ENCODE measurements at places on chromosomes 7 and 10.

- DNase-seq: no peak
These were observed 481 bp downstream of the SFTPA2 start for GRCh38 chr10:79559726-79560125.

- no peak for DNase-seq
These were observed 101.7 kb upstream of the YAE1 start for GRCh38 chr7:39464350-39465054.

GRCh38 chr7:18706670-18707069 lies 211.1 kb downstream of the HDAC9 start:
- no peak for DNase-seq

GRCh38 chr10:80187465-80188409 lies 17.6 kb downstream of the ANXA11 start:
- DNase-seq: no peak

DNA sequence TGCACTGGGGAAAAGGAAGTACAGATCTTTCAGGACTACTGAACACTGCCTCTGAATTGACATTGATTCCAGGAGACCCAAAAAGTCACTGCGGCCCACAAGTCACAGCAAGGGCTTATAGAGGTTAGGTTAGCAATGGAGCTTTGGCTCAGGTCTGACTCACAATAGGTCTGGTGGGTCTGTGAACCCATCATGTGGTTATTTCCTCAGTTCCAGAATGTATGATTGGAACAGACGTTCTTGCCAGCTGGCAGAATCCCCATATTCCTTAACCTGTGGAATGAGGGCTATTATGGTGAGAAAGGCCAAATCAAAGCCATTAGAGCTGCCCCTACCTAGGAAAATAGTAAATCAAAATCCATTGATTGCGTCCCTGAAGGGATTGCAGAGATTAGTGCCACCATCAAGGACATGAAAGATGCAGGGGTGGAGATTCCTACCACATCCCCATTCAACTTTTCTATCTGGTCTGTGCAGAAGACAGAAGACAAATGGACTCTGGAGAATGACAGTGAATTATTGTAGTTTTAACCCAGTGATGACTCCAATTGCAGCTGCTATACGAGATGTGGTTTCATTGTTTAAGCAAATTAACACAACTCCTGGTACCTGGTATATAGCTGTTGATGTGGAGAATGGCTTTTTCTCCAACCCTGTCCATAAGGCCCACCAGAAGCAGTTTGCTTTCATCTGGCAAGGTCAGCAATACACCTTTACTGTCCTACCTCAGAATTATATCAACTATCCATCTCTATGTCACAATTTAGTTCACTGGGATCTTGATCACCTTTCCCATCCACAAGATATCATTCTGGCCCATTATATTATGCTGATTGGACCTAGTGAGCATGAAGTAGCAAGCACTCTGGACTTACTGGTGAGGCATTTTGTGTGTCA lies 44.5 kb upstream of the PIK3CG start:
- DNase-seq: no peak

GRCh38 chr10:103265717-103266329 lies 11.1 kb upstream of the INA start:
- DNase-seq: peak; percentile 67

DNA sequence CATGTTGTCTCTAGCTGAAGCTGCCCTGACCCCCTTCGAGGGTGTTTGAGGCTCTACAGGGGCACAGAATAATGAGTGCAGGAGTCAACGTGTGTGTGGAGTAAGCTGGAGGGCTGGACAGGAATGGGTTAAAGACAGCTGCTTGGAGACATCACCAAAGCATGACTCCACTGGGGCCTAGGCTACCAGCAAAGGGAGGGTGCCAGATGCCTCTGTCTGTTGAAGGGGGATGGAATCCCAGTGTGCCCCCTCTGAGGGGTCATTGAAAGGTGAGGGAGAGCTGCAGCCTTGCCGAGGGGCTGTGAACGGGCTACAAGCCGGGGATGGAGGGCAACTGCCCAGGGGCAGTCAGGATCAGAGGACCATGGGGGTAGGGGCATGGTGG lies 51.7 kb upstream of the PODXL start:
- DNase-seq: peak; percentile 48

DNA sequence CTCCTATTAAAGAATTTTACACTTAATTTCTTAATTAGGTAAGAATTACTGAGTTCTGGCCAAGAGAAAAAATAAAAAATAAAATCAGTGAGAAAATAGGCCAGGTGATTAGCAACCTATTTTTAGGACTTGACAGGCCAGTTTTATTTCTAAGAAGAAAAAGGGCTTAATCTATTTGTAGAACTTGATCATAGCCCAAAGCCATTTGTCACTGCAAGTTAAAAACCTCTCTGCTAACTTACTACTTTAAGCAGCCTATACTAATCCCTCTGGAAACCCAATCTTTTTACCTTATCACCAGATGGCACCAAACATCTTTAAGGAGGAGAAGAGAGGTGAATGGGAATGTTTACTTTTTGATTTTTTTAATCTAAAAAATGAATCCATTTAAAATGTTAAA lies 222.1 kb upstream of the RHOBTB1 start:
- no peak for DNase-seq

DNA sequence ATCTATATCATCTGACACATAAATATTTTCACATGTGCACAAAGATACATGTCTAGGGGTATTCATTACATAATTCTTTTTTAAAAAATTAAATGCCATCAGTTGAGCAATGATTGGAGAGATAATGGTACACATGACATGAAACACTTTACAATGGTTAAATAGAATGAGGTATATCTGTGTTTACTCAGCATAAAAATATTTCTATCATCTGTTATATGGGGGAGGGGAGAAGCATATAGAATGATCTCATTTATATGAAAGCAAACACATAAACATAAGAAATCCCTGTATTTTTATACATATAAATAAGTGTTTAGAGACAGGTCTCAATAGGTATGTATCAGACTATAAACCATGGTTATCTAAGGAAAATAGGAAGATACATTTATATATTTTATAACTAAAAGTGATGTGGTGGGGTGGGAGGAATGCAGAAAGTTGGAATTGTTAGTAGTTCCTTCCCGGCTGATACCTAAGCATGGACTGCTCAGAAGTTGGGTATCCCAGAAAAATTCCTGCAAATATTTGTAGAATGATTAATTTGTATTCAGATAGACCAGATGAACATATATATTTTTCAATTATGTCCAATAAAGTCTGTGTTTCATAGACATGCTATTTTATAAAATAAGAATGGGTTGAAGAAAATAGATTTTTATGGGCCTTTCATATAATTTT lies 75.1 kb downstream of the SHOC2 start:
- peak; percentile 23 for DNase-seq

DNA sequence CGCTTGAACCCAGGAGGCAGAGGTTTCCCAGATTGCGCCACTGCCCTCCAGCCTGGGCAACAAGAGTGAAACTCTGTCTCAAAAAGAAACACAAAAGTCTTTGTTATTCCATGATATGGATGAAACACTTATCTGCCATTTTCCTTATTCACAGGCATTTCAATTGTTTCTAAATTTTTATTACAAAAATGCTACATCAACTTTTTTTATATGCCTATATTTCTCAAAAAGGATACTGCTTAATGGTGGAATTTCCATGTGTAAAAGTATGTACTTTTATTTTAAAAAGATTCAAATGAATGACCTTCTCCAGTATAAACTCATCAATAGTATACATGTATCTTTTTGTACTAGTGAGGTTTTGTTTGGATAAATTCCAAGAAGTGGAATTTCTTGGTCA lies 41.9 kb upstream of the STMP1 start:
- no peak for DNase-seq

DNA sequence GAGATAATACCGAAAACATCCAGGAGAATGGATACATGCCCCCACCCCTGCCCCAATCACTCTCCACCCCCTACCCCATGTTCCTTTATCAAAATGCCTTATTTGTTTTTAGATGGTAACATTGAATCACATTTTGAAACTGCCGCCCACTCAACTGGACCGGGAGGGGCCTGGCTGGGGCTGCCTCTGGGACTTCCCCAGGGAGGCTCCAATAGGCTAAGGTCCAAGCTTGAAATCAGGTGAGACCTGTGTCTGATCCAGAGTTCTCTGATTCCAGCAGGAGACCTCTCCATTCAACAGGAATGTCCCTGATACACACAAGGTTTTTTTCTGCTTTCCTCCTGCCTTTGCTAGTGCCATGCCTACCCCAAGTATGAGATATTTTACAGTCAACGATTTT lies 43.8 kb upstream of the ACSL5 start:
- no peak for DNase-seq

DNA sequence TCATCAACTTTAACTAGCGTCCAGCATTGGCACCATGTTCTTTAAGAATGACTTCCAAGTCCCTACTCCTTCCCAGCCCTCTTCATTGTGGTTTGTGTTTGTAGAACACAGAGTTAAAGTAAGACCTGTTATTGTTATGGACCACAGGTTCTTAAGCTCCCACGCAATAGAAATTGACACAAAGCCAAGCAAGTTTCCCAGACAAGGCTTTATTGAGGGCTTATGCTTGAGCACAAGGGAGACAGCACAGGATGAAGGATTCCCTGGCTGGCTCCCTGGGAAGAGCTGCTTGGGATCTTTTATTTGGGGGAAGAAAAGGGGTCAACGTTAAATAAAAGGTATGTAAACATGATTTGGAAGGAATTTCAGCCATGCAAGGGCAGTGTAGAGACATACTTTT lies 44.3 kb upstream of the PRKCQ start:
- no peak for DNase-seq

DNA sequence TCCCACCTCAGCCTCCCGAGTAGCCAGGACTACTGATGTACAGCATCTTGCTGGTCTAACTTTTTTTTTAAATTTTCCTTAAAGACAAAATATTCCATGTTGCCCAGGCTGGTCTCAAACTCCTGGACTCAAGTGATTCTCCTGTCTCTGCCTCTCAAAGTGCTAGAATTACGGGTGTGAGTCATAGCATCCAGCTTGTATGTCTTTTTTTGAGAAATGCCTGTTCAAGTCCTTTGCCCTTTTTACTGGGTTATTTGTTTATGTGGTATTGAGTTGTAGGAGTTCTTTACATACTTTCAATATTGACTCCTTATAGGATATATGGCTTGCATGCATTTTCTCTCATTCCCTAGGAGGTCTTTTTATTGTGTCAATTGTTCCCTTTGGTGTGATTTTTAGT lies 486.4 kb downstream of the MAGI2 start:
- peak; percentile 56 for DNase-seq

DNA sequence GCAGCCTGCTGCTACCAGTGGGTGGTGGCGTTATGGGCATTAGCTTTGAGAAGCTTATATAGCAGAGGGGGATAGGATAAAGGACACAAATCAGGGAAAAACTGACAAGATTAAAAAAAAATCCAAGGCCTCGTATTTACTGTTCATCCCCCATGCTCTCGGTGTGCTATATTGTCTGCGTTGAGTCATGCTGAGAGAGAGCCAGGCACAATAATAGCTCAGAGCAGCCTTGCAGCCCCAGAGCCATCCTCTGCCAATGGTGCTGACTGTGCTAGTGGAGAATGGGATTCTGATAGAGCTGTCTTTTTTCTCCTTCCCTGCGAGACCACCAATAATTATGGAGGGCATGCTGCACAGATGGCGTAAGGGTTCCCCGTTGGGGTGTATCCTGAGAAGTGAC lies 51.7 kb upstream of the FZD1 start:
- DNase-seq: peak; percentile 45

- DNase-seq: peak; percentile 13
These were observed 82.9 kb upstream of the AFAP1L2 start for GRCh38 chr10:114486938-114487814.

DNA sequence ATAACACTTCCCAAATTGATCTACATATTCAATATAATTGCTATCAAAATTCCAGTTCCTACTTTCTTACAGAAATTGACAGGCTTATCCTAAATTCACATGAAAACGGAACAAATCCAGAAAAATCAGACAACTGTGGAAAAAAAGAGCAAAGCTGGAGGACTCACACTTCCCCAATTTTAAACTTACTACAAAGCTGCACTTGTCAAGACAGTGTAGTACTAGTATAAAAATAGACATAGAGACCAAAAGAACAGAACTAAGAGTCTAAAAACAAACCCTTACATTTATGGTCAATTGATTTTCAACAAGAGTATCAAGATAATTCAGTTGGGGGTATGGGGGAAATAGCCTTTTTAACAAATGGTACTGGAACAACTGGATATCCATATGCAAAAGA lies 27.5 kb downstream of the LMBR1 start:
- no peak for DNase-seq

DNA sequence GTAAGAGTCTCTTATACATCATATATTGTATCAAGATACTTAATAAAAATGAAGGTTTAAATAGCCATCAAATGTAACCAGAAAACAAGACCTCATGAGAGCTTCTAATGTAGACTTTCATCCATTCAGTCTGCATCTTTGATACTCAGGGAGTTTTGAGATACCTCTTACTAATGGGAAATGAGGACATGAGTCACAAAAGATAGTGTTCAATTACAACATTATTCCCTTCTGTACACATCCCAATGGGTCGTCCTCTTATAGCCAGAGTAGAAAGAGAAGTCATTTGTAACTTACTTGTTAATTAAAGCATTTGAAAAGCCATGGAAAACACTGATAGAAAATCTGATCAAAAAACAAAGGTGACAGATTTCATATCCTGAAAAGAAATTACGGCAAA lies 19.4 kb downstream of the SHTN1 start:
- DNase-seq: no peak

DNA sequence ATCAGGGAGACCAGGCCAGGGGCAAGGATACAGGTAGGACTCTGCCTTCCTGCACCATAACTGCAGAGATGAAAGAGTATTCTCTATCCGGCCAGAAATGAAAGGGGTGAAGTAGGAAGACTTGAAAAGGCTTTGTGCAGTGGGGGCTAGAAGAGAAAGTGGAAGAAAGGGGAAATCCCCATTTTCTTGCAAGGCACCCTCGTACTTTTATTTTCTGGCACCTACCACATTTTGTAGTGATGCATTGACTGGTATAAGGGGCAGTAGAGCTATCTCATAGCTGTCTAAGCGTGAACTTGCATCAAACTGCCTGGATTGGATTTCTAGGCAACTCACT lies 752 bp upstream of the CAMK2G start:
- no peak for DNase-seq

GRCh38 chr10:78953113-78953798 lies 115.5 kb upstream of the ZMIZ1 start:
- peak; percentile 72 for DNase-seq

DNA sequence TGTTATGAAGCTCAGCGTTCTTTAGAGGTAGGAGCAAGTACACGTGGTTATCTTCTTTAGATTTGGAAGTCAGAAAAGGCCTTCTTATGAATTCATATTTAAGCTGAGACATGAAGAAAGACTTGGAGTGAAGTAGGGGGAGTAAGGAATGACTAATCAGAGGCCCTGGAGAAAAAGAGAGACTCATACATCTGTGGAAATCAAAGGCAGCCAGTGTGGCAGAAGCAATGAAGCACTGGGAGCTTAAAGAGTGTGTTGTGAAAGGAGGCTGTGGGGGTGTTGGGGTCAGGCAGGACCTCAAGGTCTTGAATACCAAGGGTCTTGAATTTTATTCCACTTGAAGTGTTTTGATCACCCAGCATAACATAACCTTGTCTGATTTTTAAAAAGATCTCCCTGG lies 35.7 kb upstream of the FGL2 start:
- peak; percentile 24 for DNase-seq

GRCh38 chr7:1735262-1735661 lies 65.2 kb downstream of the ELFN1 start:
- no peak for DNase-seq

GRCh38 chr7:24914465-24914859 lies 65.5 kb downstream of the OSBPL3 start:
- no peak for DNase-seq

GRCh38 chr7:136389933-136390332 lies 412.8 kb upstream of the MTPN start:
- no peak for DNase-seq

GRCh38 chr7:785416-785815 lies 46.9 kb upstream of the SUN1 start:
- no peak for DNase-seq
